Ovary (tissue), 10 donors: ENCODE measurements at places on chromosomes 11 and 22. TPM values are rescaled to one million over a fixed set of nuclear protein-coding genes. Genes with fewer than 3 reads are reported as not detected.

The CFAP300 gene
- polyA plus RNA-seq, result 3.0 TPM

The AKIP1 gene
- 20.8 TPM for polyA plus RNA-seq

The ZFTA gene
- polyA plus RNA-seq, result 23.8 TPM

- peak; percentile 66 for DNase-seq
These were observed 60.0 kb downstream of the PKNOX2 start for GRCh38 chr11:125224391-125225021.

GRCh38 chr11:36688132-36688531 lies 90.1 kb upstream of the RAG2 start:
- DNase-seq, result no peak

DNA sequence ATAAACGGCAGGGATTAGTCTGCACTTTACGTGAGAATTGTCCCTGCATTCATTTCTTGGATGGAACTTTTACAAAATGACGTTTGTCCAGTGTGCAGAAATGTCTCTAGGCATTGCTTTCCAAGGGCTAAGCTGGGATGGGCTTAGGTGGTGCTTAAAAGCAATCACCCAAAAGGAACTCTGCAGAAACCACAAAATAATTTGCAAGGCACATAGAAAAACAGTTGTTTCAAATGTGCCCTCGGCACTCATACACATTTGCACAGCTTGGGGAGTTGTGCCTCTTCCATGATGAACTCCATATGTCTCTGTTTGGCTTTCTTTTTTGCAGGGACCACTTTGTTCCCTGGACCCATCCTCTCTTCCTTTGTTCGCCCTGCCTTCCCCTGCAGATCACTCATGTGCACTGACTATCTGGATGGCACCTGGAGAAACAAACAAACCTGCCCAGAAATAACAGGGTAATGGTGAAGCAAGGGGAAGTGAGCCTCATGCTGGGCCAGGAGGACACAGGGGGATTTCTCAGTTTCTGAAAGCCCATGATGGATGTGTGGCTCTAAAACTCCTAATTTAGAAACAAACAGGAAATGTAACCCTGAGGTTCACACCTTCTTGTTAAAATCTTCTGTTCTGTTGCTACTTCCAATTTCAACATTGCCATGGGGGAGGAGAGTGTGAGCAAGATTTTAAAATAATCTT lies 150.2 kb downstream of the SNX19 start:
- DNase-seq, result no peak

GRCh38 chr11:112786886-112787530 lies 174.2 kb upstream of the NCAM1 start:
- DNase-seq, result no peak
